Immature natural killer cell (primary cell): ENCODE measurements at places on chromosomes 6 and 20. TPM values are rescaled to one million over a fixed set of nuclear protein-coding genes. Genes with fewer than 3 reads are reported as not detected.

ADGB gene
- not detected for polyA plus RNA-seq

MUCL3 gene
- polyA plus RNA-seq: not detected

ID4 gene
- polyA plus RNA-seq: not detected

CYB5R4 gene
- polyA plus RNA-seq: 28.5 TPM

CDH4 gene
- polyA plus RNA-seq: not detected

CALHM4 gene
- not detected for polyA plus RNA-seq

ENPP1 gene
- 0.29 TPM for polyA plus RNA-seq

DNA sequence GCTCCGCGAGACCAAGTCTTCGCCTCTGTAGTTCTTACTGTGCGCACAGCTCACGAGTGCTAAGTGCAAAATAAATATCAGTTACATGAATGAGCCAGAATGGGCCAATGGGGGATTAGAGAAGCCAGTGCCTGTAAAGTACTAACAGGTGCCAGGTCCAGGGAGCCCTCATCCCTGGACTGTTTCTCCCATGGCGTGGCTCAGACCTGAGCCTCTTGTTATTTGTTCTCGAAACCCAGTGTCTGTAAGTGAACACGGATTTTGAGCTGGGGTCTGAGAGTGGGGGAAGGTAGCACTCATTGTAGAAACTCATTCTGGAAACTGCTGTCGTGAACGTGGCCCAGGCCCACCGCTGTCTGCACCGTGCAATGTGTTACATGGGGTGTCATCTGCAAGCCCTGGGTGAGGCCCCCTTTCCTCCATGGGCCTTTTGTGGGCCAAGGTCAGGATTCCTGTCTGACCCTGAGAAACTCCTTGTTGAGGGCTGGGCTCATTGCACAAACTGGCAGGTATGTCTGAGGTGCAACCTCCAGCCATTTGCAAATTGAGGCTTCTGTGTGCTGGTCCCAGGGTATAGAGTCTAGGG lies 154.7 kb downstream of the SYCP2 start:
- H3K36me3 ChIP-seq: no peaks in the 10 kb centered on the region
- DNase-seq: no peak
- peaks cover 5% of the 10 kb centered on the region for H3K27me3 ChIP-seq
- no peak overlapping the region for H3K4me3 ChIP-seq

GRCh38 chr6:157596886-157597285 lies 215.9 kb downstream of the ZDHHC14 start:
- DNase-seq: no peak
- no peak overlapping the region for H3K4me3 ChIP-seq
- peaks cover 21% of the 10 kb centered on the region for H3K4me1 ChIP-seq
- peaks cover 5% of the 10 kb centered on the region for H3K36me3 ChIP-seq
- H3K27ac ChIP-seq: no peak overlapping the region
- no peaks in the 10 kb centered on the region for H3K27me3 ChIP-seq

GRCh38 chr6:116087437-116088027 lies 13.1 kb upstream of the NT5DC1 start:
- H3K27ac ChIP-seq: no peak overlapping the region
- DNase-seq: no peak
- no peaks in the 10 kb centered on the region for H3K27me3 ChIP-seq
- no peaks in the 10 kb centered on the region for H3K36me3 ChIP-seq

DNA sequence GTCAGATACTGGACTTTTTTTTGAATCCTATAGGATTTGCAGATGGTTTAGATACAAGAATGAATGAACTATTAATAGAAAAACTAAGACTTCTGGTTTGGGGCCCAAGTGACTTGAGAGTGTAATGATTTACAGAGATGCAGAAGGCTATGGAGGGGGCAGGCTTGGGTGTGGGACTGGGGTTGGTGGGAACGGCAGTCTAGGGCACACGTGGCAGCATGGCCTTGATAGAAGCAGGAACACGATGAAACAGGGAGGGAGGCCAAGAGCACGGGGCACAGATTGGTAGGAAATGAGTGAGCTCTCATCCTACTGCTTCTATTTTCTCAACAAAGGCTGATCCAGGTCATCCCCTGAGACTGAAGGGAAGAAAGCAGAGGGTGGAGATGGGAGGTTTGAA lies 3.4 kb upstream of the UST start:
- no peak overlapping the region for H3K4me3 ChIP-seq
- H3K4me1 ChIP-seq: peaks cover 14% of the 10 kb centered on the region
- H3K36me3 ChIP-seq: no peaks in the 10 kb centered on the region
- H3K27me3 ChIP-seq: peaks cover 2% of the 10 kb centered on the region
- DNase-seq: no peak
- H3K27ac ChIP-seq: no peak overlapping the region

DNA sequence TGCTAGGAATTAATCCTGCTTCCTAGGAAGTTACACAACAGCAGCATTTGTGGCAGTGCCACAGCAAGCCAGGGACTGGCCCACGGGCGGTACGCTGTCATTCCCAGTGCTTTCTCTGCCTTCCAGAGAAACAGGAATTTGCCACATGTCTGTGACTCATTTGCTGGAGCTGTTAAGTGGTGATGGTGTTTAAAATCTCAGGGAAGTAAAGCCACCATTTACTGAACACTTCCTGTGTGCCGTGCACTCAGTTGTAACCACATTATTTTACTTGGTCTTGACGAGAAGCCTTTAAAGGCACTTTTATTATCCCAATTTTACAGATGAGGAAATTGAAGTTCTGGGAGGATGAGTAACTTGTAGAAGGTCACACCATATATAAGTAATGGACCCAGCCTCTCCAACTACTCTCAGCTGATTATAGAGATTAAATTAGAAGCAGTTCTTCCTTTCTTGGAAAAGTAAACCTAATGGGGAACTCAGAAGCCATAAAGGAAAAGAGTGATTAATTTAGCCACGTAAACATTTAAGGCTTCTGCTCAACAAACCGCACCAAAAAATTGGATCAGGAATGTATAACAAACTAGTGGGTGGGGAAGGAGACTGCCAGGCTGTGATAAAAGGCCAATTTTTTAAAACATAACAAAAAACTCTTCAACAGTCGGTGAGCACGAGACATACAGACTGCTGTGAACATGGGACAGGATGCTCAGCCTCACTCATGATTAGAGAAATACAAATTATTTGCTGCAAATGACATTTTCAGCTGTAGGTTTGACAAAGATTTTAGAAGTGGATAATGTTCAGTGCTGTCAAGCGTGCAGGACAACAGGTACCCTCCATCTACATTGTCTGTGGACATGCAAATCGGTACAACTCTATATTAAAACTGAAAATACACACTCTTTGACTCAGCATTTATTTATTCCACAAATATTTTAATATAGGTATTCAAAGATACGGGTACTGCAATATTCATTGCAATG lies 311.2 kb downstream of the NRN1 start:
- DNase-seq: no peak
- H3K4me1 ChIP-seq: peaks cover 24% of the 10 kb centered on the region
- no peak overlapping the region for H3K4me3 ChIP-seq
- peaks cover 2% of the 10 kb centered on the region for H3K27me3 ChIP-seq

DNA sequence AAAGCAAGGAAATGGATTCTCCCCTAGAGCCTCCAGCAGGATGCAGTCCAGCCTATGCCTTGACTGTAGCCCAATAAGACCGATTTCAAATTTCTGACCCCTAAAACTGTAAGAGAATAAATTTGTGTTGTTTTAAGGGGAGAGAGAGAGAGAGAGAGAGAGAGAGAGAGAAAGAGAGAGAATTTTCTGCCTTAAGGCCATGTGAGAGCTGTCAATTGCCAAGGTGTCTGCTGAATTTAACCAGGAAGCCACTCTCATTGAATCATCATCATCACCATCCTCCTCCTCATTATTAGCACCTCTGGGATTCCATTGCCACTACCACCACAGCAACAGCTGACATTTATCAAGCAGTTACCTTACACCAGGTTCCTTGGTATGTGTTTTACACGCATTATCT lies 27.8 kb upstream of the TNFRSF21 start:
- H3K4me1 ChIP-seq: no peaks in the 10 kb centered on the region
- no peak for DNase-seq
- peaks cover 14% of the 10 kb centered on the region for H3K27me3 ChIP-seq
- no peak overlapping the region for H3K27ac ChIP-seq

GRCh38 chr6:2563635-2564034 lies 187.1 kb downstream of the MYLK4 start:
- H3K4me3 ChIP-seq: no peak overlapping the region
- H3K36me3 ChIP-seq: no peaks in the 10 kb centered on the region
- no peak overlapping the region for H3K27ac ChIP-seq
- H3K4me1 ChIP-seq: no peaks in the 10 kb centered on the region
- H3K27me3 ChIP-seq: peaks cover 2% of the 10 kb centered on the region

GRCh38 chr6:150761771-150762170 lies 103.7 kb upstream of the MTHFD1L start:
- no peak for DNase-seq
- H3K27ac ChIP-seq: no peak overlapping the region
- H3K36me3 ChIP-seq: no peaks in the 10 kb centered on the region
- peaks cover 1% of the 10 kb centered on the region for H3K27me3 ChIP-seq

DNA sequence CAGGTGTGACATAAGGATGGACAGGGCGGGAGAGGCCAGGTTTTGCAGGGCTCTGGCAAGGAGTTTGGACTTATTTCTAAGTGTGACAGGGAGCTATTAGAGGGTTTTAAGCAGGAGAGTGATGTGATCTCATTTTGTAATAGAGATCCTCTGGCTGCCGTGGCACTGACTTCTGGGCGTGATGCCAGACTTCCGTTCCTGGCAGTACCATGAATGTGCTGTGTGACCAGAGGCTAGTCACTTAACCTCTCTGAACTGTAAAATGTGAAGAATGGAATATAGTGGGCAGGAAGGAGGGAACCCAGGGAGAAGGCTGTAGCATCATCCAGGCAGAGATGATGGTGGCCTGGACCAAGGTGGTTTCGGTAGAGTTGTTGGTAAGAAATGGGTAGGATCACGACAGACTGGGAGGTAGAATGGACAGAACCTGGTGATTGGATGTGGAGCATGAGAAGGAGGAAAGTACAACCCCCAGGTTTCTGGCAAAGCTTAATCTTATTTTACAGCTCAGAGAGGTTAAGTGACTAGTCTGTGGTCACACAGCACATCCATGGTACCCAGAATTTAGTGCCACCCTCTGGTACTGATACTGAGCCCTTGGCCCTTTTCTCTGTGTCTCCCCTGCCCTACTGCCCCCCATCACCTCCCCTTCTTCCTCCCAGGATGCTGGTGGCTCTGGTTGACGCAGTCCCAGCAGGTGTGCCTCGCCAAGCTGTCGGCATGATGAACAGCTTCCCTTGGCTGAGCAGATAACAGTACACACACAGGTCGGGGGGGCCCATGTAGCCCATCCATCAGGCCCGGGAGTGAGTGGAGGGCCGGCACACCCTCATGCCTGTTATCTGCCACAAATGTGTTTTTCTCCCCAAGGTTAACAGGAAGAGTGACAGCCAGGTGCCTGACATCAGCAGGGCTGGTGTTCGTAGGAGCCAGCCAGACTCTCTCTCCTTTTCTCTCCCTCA lies 52.9 kb upstream of the CTNNBL1 start:
- no peaks in the 10 kb centered on the region for H3K36me3 ChIP-seq
- H3K27ac ChIP-seq: no peak overlapping the region
- H3K4me1 ChIP-seq: no peaks in the 10 kb centered on the region
- no peak overlapping the region for H3K4me3 ChIP-seq
- H3K27me3 ChIP-seq: peaks cover 13% of the 10 kb centered on the region
- no peak for DNase-seq

- H3K27me3 ChIP-seq: peaks cover 2% of the 10 kb centered on the region
- DNase-seq: no peak
- no peak overlapping the region for H3K4me3 ChIP-seq
- H3K27ac ChIP-seq: no peak overlapping the region
- H3K4me1 ChIP-seq: peaks cover 3% of the 10 kb centered on the region
- H3K36me3 ChIP-seq: peaks cover 18% of the 10 kb centered on the region
Measured at GRCh38 chr20:62267543-62267942, 29.2 kb downstream of the OSBPL2 start.

GRCh38 chr6:159151266-159151855 lies 17.8 kb upstream of the FNDC1 start:
- peaks cover 7% of the 10 kb centered on the region for H3K27me3 ChIP-seq
- no peak overlapping the region for H3K4me3 ChIP-seq
- no peak overlapping the region for H3K27ac ChIP-seq
- peak; percentile 20 for DNase-seq
- peaks cover 2% of the 10 kb centered on the region for H3K4me1 ChIP-seq

DNA sequence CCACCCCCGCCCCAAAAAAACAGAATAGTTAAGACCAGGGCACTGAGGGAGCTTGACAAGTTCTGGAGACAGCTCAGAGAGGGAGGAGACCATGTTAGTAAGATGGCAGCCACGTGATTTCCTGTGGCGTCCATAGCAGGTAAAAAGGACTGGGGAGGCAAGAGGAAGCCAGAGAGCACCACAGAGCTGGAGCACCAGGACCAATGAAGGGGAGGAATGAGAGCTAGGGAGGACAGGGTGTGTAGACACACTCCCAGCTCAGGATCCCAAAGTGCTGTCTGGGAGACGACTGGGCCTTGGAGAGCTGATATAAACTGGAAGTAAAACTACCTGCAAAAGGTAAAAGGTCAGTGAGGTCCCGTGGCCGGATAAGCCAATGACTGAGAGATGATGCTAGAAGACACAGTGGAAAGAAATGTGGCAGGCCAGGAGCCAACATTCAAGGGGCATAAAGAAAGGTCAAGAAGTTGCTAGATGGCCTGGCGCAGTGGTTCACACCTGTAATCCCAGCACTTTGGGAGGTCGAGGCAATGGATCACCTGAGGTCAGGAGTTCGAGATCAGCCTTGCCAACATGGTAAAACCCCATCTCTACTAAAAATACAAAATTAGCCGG lies 39.0 kb downstream of the SLC23A2 start:
- H3K4me1 ChIP-seq: peaks cover 19% of the 10 kb centered on the region
- H3K4me3 ChIP-seq: peak overlapping the region; percentile 36
- peak overlapping the region; percentile 99 for H3K27ac ChIP-seq
- H3K27me3 ChIP-seq: peaks cover 3% of the 10 kb centered on the region

DNA sequence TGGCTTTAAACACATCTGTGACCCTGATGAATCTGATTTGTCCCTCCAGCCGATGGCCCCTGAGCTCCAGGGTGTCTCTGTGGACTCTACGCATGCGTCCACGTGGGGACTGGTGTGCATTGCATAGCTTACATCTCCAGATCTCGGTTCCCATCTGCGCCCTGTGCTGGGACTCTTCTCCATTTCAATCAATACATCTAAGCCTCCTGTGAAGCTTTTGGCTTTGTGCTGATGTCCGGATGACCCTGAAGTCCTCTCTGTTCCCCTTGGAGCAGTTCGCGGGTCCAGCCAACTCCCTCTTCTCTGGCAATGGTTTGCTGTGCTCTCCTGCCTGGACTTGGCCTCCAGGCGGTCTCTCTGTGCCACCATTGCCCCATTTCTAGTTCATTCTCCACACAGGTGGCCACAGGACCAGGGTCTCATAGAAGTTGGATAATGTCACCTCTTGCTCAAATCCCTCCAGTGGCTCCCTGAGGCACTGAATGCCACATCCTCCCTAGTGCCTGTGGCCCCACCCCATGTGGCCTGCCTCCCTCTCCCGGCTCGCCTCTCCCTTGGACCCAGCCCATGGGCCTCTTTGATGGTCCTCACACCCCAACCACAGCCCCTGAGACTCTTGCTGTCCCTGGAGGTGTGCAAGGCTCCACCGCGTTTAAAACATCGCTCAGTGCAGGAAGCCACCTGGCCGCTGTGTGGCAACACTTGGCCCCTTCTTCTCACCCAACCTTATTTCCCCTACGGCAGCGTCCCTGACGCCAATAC lies 155.4 kb downstream of the SYCP2 start:
- no peaks in the 10 kb centered on the region for H3K4me1 ChIP-seq
- no peak overlapping the region for H3K27ac ChIP-seq
- no peak overlapping the region for H3K4me3 ChIP-seq

GRCh38 chr20:63955281-63955826 lies 862 bp downstream of the UCKL1 start:
- no peaks in the 10 kb centered on the region for H3K36me3 ChIP-seq
- H3K27me3 ChIP-seq: peaks cover 8% of the 10 kb centered on the region
- peak overlapping the region; percentile 81 for H3K4me3 ChIP-seq
